ENCODE measurements at places on chromosomes 16 and 17.

DNA sequence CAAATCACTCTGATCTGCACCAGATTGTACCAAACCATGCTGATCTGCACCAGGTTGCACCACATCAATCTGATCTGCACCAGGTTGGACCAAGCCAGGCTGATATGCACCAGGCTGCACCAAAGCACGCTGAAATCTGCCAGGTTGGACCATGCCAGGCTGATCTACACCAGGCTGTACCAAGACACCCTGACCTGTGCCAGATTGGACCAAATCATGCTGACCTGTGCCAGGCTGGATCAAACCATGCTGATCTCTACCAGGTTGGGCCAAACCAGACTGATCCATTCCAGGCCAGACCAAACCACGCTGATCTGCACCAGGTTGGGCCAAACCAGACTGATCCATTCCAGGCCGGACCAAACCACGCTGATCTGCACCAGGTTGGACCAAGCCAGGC is 15.5 kb downstream of the QRICH2 start:
- DNase-seq: no peak

- no peak for DNase-seq
Observed at GRCh38 chr17:2369551-2370210, 31.2 kb downstream of the MNT start.

DNA sequence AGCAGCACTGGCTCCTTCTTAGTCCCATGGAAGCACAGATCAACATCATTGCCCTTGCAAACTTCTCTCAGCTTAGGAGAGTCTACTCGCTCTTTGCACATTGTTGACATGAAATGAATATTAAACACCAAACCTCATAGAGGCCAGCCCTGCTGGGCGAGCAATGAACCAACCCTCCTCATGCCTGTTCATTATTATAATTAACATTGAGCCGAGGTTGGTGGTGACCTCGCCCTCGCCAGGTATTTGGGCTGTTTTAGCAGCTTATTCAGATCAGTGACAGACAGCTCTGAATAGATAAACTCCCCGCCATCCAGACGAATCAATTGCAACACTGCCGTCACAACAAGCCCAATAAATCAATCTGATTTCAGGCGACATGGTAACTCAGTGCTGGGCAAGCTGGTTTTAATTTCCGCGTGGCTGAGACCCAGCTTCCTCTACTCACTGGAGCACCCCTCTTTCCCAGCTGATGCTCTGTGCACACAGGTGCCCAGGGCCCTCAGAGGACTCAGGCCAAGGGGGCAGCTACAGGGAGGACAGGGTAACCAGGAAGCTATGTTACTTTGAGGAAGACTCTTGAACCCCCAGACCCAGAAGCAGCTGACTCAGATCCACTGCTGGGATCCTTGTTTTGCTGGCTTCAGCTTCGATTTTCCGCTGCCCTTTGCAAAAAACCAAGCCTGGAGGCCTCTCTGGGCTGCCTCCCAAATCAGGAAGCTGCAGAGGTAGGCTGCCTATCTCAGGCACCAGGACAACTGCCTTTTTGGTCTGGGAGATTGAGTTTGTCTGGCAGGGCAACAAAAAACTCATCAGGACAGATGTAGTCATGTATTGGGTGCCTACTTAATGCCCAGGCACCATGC is 10.7 kb upstream of the SEZ6 start:
- no peak for DNase-seq

DNA sequence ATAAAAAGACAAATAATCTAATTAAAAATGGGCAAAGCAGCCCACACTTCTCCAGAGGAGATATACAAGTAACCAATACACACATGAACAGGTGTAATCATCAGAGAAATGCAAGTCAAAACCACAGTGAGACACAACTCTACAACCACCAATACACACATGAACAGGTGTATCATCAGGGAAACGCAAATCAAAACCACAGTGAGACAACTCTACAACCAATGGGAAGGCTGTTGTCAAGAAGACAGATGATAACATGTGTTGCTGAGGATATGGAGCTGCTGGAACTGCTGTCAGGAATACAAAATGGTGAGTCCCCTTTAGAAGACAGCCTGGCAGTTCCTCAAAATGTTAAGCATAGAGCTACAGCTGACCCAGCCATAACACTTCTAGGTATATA is 22.5 kb upstream of the ENGASE start:
- DNase-seq: no peak

DNA sequence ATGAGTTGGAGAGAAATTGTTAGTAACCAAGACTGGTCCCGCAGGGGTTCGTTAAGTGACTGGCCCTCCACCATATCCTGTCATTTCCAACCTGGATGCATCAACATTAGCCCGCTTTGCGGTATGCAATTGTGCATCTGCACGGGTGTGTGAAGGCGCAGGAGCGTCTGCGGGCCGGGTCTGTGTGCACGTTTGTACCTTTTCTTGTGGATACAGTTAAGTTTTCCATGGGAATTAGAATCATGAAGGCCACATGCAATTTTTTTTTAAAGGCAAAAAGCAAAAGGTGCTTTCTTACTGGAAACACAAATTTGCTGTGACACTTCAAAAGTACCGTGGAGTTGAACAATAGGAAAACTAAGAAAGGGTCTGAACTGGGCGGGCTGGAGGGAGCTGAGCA is 355.4 kb upstream of the ZFHX3 start:
- no peak for DNase-seq
